Esophagus squamous epithelium (tissue), 5 donors: ENCODE measurements at places on chromosomes 7 and 10.

DNA sequence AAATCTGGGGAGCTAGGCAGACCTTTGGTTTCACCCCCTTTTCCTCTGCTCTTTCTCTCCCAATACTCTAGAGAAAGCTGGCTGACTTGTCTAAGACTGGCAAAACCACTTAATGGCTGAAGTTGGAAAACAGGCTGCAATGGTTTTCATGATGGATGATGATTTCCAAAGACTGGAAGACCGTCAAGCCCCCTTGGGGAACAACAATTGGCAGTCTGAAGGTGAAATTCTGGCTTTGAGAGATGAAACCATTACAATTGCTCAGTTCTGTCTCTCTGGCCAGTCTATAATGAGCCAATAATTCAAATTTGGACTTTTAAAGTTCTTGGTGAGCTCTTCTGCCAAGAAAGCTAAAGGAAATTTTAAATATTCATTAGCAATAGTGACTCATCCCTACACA lies 680.5 kb downstream of the PARD3 start:
- DNase-seq: no peak

- DNase-seq: no peak
These were observed 84.1 kb downstream of the BMPR1A start for GRCh38 chr10:86840498-86840897.

- DNase-seq: no peak
These were observed 50.0 kb downstream of the TRUB1 start for GRCh38 chr10:114987995-114988394.

DNA sequence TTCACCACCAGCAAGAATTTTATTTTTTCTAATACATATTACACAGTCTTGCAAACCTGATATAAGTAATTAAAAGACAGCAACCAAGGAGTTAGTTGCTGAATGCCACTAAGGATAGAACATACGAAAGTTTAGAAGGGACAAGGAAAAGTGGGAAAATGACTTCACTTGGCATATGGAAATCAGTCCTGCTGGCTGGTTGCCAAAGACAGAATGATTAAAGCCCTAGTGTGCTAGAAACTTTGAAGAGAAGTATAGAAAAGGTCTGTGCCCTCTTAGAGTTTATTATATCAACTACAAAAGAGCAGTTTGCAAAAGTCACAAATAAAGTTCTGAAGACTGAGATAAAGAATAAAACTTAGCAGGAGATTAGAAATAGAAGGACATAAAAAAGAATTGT lies 5.8 kb upstream of the YAE1 start:
- DNase-seq: no peak

DNA sequence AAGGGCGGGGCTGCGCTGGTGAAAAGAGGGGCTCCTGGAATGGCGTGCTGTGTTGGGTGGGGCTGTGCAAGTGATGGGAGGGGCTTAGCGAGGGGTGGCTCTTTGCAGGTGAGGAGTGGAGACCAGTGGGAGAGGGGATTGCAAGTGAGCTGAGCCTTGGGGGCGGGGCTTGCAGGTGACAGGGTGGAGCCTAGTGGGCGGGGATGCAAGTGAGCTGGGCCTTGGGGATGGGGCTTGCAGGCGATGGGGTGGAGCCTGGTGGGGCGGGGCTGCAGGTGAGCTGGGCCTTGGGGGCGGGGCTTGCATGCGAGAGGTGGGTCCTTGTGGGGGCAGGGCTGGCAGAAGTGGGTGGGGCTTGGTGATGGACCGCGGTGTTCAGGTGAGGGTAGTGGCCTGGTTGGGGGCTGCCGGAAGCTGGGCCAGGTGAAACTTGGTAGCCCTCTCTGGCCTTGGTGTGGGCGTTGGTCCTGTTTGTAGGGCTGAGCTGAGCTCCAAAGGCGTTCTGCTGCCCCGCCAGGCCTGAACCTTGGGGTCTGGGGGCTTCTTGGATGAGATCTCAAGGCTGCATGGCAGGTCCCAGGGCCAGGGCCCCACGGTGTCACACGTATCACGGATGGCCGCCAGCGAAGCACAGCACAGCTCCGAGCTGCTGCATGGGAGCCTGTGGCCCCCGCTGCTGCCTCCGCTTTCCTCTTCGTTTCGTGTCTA lies 743 bp upstream of the PITRM1 start:
- peak; percentile 94 for DNase-seq

DNA sequence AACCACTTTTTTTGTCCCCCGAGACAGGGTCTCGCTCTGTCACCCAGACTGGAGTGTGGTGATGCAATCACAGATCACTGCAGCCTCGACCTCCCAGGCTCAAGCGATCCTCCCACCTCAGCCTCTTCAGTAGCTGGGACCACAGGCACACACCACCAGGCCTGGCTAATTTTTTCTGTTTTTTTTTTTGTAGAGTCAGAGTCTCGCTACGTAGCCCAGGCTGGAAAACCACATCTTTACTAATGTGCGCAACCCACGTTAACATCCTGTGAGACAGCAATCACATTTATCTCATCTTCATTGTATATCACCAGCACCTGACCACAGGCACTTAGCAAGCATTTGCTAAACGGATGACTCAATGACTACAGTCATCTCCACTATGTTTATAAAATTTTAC lies 77.8 kb upstream of the ATP6V0A4 start:
- no peak for DNase-seq

- no peak for DNase-seq
These were observed 25.2 kb upstream of the SH2B2 start for GRCh38 chr7:102261451-102261850.

DNA sequence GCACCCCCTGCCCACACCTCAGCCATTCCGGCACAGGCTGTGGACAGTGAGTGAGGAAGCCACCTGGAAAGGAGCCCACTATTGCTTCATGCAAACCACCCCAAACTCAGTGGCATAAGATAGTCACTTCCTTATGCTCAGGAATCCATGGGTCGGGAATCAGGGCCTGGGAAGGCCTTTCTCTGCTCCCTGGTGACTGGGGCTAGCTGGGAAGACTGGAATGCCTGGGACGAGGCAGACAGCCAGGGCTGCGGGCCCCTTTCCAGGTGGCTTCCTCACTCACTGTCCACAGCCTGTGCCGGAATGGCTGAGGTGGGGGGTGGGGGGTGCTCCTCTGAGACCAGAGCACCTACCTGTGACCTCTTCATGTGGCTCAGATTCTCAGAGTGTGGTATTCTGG lies 74.1 kb upstream of the GRB10 start:
- DNase-seq: no peak

GRCh38 chr10:116060864-116061263 lies 212.1 kb downstream of the GFRA1 start:
- DNase-seq: no peak

GRCh38 chr10:117221156-117221711 lies 19.7 kb upstream of the SLC18A2 start:
- DNase-seq: no peak

DNA sequence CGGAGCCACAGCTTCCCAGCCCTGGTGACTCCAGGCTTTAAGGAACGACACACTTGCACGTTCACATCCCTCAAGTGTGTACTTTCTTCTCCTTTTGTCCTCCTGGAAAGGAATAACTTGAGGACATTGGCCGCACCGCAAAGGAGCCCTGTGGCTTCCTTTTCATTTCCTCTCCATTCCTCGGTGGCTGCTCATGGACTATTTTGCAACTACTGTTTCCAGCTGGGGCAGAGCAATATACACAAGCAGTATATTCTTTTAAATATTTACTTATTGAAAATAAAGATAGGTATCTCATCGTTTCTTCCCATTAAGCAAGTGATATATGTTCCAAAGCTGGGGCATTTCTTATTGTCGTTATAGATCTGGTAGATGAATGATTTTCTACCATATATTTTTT lies 97.2 kb upstream of the LYZL1 start:
- no peak for DNase-seq

DNA sequence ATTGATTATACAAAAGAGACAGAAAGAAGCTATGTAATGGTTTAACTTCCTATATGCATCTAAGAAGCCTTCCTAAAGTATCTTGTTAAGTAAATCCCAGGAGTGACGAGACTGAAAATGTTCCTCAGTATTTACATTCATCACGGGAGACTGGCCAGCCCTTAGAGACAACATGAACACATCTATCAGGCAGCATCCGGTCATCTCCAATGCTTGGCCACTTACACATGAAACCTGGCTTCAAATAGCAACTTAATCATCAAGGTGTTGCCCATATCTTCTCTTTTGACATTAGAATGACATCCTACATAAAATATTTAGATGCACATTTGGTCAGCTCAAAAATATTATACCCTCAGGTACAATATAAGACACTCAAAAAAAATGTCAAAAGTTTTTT lies 33.8 kb downstream of the ERCC6 start:
- DNase-seq: no peak

DNA sequence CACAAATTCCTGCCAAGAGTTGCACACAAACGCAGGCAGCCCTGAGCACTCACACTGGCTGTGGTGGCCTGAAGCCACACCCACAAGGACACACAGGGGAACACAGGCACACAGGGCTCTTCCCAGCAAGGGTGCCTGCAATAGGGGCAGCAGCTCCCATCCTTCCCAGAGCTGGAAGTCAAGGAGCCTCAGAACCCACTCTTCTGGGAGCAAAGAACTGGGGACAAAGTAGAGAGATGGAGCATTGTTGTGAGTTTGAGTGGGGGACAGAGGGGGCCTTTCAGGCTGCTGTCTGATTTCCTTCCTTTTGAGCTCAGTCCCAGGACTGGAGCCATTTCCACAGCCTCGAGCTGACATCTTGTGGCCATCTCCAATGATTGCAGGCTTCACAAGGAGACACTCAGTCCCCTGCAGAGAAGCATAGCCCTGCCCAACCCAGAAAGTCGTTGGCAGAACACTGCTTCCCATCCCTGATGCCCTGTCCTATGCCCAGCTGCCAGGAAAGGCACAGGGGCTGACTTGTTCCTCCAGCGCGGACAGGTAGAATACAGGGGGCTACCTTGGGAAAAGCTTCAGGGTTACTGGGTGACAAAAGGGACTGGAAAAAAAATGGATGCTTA lies 34.4 kb upstream of the SLF2 start:
- no peak for DNase-seq

GRCh38 chr10:5590816-5591215 lies 66.1 kb downstream of the CALML3 start:
- DNase-seq: no peak

- DNase-seq: no peak
These were observed 33.5 kb downstream of the FGFBP3 start for GRCh38 chr10:91875779-91876178.

GRCh38 chr7:34277016-34277802 lies 371.9 kb downstream of the BMPER start:
- no peak for DNase-seq

DNA sequence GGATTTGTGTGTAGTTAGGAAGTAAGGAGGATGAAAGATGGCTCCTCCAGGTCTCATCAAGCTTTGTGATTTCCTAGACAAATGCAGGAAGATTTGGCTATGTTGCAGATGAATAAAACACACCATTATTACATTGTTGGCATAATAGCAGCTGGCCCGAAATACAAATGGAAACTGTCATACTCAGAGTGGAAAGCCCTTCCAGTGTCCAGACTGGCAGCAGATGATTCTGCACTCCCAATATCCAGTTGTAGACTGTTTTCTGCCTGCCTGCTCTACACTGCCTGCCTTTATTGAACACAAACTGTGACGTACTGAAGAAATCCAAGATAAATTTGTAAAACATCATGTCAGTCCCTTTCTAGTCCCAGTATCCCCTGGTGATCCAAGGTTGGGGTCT lies 99.7 kb upstream of the FZD1 start:
- DNase-seq: no peak

GRCh38 chr10:45227456-45227855 lies 88.0 kb downstream of the OR13A1 start:
- DNase-seq: no peak

DNA sequence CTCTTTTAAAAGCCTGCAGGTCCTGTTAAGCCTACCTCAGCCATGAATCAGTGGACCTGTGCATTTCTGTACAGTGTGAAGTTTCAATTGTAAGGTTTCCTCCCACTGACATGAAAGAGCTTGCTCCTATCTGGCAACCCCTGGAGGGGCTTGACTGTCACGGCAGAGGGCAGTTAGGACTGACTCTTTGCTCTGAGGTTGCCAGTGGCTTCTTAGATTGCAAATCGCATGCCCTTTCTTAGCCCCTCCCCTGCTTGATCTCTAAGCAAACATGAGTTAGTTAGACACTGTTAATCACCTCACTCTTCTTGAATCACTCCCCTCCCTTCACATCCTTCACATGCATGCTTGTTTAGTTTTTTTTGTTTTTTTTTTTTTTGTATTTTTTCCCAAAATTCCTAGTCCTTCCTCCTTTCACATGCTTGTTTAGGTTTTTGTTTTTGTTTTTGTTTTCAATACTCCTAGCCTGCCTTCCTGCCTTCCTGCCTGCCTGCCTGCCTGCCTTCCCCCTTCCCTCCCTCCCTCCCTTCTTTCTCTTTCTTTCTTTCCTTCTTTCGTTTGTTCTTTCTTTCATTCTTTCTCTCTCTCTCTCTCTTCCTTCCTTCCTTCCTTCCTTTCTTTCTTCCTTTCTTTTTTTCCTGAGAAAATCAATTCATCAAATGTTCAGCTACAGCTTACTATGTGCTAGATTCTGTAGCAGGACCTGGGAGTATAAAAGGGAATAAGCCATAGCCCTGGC lies 6.0 kb upstream of the HIPK2 start:
- no peak for DNase-seq

GRCh38 chr10:9081253-9081652 lies 1026.8 kb downstream of the GATA3 start:
- DNase-seq: no peak

- DNase-seq: no peak
These were observed 8.9 kb downstream of the NFE2L3 start for GRCh38 chr7:26160896-26161295.

DNA sequence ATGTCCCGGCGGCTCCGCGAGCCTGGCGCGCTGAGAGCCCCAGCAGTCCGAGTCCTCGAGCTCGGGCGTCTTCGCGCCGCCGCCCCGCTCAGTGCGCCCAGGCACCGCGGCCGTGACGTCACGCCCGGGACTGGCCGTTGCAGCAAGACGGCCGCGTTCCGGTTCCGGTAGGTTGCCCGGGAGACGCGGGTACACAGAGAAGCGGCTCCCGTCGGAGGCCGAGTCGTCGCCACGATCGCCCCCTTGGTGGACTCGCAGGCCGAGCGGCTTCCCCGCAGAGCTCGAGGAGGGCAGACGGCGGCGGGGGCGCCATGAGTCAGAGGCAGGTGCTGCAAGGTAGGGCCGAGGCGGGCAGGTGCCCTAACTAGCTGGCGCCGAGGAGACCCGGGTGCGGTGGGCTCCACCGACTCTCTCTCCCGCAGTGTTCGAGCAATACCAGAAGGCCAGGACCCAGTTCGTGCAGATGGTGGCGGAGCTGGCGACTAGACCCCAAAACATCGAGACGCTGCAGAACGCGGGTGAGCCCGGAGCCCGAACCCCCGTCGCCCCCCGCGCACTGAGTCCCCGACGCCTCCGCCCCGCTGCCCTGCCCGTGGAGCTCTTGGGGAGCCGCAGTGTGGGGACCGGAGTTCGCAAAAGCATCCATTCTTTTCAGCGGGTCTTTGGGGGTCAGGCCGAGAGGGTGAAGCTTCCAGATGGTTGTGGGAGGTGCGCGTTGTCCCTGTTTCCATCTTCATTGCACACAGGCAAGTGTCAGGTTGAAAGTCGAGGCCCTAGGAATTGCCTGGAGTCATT lies at the start of gene SPAG6:
Gene SPAG6, plus strand, starts transcription at position 196 of the 795 bp plus-strand sequence. Its CDS starts 116 bp downstream, at position 312.
- no peak for DNase-seq

- no peak for DNase-seq
These were observed 103.8 kb downstream of the TCF7L2 start for GRCh38 chr10:113053881-113054280.

- DNase-seq: no peak
These were observed 3.1 kb downstream of the DNAJC2 start for GRCh38 chr7:103341466-103341865.
